Aorta (tissue), 5 donors: ENCODE measurements at places on chromosomes 7 and 10. TPM values are rescaled to one million over a fixed set of nuclear protein-coding genes. Genes with fewer than 3 reads are reported as not detected.

Gene REEP3
- total RNA-seq, result 57.7 TPM

DNA sequence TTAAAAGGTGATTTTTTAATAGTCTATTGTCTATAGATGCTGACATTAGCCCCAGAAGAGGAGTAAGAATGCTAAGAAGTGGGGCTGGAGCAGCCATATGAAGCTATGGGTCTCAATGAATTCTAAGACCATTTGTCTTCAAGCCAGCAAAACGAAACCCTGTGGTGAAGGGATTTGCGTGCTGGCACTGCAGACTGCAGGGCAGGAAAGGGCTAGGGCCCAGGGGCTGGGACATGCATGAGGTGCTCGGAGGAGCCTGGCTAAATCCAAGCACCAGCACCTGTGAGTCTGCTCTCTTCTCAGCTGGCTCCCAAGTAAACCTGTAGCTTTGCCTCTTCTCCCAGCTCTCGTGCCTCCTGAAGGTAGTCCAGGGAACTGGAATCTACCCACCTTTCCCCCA lies 1.3 kb upstream of the NDST2 start:
- H3K36me3 ChIP-seq, result peaks cover 8% of the 10 kb centered on the region
- DNase-seq, result no peak
- H3K4me1 ChIP-seq, result no peaks in the 10 kb centered on the region
- H3K27me3 ChIP-seq, result no peaks in the 10 kb centered on the region
- H3K4me3 ChIP-seq, result no peak overlapping the region
- no peak overlapping the region for H3K27ac ChIP-seq

DNA sequence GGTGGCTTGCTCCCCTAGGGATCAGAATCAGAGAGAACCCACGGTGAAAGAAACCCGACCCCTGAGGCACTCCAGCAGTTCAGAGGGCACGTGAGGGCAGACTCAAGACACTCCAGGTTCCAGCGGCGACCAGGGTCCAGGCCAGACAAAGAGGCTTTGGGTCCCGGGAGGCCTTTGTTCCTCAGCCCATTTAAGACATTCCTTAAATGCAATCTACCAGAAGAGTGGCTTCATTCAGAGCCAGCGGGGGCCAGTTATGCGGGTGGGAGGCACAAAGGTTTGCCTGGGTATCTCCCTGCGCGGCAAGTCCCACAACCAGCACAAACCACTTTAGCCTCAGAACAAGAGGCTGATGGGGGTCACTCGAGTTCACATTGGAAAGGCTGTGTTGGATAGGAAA lies 53.6 kb downstream of the AFAP1L2 start:
- no peaks in the 10 kb centered on the region for H3K4me1 ChIP-seq
- DNase-seq, result no peak

GRCh38 chr10:36606234-36606839 lies 519.1 kb upstream of the ANKRD30A start:
- no peak for DNase-seq
- H3K36me3 ChIP-seq, result no peaks in the 10 kb centered on the region
- no peaks in the 10 kb centered on the region for H3K4me1 ChIP-seq
- no peak overlapping the region for H3K27ac ChIP-seq

DNA sequence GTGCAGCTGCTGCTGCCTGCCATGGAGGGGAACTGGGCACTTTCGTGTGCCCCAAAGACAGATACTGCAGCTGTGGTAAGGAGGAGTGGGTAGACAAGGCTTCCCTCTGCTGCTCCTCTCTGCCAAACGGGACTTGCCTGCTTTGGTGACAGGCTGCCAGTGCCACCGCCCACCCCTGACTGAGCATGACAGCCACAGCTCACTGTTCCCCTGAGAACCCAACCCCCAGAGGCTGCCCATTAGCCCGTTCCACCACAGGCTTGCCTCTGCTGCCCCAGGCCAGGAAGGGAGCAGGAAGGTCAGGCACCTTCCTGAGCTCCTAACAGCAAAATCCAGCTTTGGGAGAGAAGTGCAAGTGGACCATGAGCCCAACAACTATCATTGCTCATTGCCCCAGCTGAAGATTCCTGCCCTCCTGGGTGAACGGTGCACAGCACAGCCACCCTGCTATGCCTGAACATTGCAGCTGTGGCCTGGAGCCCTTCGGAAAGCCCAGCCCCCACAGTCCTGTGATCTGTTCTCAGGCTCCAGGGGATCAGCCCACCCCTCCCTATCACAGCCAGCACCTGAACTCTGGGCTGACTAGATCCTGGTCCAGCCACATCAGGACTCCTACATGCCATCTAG lies 58.7 kb upstream of the ANTXRL start:
- no peaks in the 10 kb centered on the region for H3K4me1 ChIP-seq
- no peak overlapping the region for H3K4me3 ChIP-seq
- H3K27ac ChIP-seq, result no peak overlapping the region
- DNase-seq, result no peak

- no peak overlapping the region for H3K4me3 ChIP-seq
- no peak overlapping the region for H3K27ac ChIP-seq
- H3K4me1 ChIP-seq, result no peaks in the 10 kb centered on the region
- no peaks in the 10 kb centered on the region for H3K27me3 ChIP-seq
- no peaks in the 10 kb centered on the region for H3K36me3 ChIP-seq
These were observed 147.2 kb downstream of the JAZF1 start for GRCh38 chr7:28033386-28033785.

- H3K36me3 ChIP-seq, result no peaks in the 10 kb centered on the region
- H3K27ac ChIP-seq, result no peak overlapping the region
- H3K4me3 ChIP-seq, result no peak overlapping the region
- peaks cover 3% of the 10 kb centered on the region for H3K27me3 ChIP-seq
- DNase-seq, result no peak
These were observed 10.9 kb upstream of the NFE2L3 start for GRCh38 chr7:26141077-26141476.

Gene KLF14
- 0.12 TPM for total RNA-seq

DNA sequence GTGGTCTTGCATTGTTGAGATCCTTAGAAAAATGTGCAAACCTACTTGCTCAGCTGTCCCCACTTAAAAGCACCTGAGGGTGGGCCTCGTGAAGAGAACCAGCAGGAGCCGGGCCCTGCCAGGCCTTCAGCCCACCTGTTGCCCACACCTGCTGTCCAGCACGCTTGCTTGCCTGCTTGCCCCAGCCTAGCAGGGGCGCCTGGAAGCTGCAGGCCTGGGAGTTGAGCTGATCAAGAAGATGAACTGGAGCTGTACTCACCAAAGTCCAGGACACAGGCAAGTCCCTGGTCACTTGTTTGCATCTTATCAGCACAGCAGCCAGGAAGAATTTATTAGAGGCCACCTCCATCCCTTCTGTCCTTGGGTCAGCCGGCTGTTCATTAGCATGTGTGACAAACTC lies 23.2 kb downstream of the CYP26A1 start:
- H3K27me3 ChIP-seq, result no peaks in the 10 kb centered on the region
- no peak overlapping the region for H3K4me3 ChIP-seq
- H3K27ac ChIP-seq, result no peak overlapping the region

DNA sequence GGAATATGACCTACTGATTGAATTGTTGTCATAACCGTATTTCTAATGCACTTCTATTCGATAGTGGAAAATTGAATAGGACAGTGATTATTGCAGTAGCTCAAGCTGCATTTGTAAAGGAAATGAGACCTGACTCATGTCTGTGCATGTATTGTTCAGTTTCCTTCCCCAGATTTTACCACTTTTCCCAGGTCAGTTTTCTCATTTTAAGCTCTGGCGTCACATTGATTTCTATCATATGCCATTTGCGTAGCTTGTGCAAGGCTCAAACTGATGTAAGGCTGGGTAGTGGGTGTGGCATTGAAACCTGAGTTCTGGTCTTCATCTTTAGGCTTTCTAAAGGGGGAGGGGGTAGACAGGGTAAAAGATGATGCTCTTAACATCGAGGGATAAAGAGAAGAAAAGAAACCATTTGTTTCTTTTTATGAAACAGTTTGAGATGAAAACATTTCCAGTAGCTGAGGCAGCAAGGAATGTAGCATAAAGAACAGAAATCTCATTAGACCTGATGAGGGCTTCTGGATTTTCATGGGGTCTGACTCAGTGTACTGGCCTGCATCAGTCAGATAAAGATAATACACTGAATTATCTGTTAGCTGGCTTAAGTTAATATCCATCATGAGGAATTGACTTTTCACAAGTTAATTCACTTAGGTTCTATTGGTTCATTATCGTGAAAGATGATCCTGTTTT lies 182.3 kb upstream of the CDCA7L start:
- no peak for DNase-seq
- H3K4me3 ChIP-seq, result no peak overlapping the region
- no peak overlapping the region for H3K27ac ChIP-seq
- H3K27me3 ChIP-seq, result no peaks in the 10 kb centered on the region
- no peaks in the 10 kb centered on the region for H3K4me1 ChIP-seq

GRCh38 chr7:120684463-120684862 lies 173.5 kb downstream of the TSPAN12 start:
- no peak for DNase-seq
- H3K27ac ChIP-seq, result no peak overlapping the region
- H3K27me3 ChIP-seq, result no peaks in the 10 kb centered on the region
- H3K36me3 ChIP-seq, result no peaks in the 10 kb centered on the region
- H3K4me3 ChIP-seq, result no peak overlapping the region

Gene FBXL15
- total RNA-seq, result 8.7 TPM

Gene SUGCT
- total RNA-seq, result 37.9 TPM

Gene ABCB1
- total RNA-seq, result 2.3 TPM

GRCh38 chr7:151773797-151774196 lies 103.1 kb downstream of the PRKAG2 start:
- no peaks in the 10 kb centered on the region for H3K36me3 ChIP-seq
- no peak overlapping the region for H3K27ac ChIP-seq
- DNase-seq, result no peak
- H3K4me3 ChIP-seq, result no peak overlapping the region

GRCh38 chr10:120963594-120964220 lies 112.5 kb downstream of the WDR11 start:
- no peak for DNase-seq
- H3K27ac ChIP-seq, result no peak overlapping the region
- H3K36me3 ChIP-seq, result no peaks in the 10 kb centered on the region
- no peaks in the 10 kb centered on the region for H3K27me3 ChIP-seq
- H3K4me3 ChIP-seq, result no peak overlapping the region
- H3K4me1 ChIP-seq, result no peaks in the 10 kb centered on the region

Gene LEP
- 0.97 TPM for total RNA-seq

GRCh38 chr7:46859963-46860475 lies 721.9 kb downstream of the TNS3 start:
- H3K27me3 ChIP-seq, result no peaks in the 10 kb centered on the region
- no peak overlapping the region for H3K4me3 ChIP-seq
- no peak for DNase-seq
- H3K36me3 ChIP-seq, result no peaks in the 10 kb centered on the region

DNA sequence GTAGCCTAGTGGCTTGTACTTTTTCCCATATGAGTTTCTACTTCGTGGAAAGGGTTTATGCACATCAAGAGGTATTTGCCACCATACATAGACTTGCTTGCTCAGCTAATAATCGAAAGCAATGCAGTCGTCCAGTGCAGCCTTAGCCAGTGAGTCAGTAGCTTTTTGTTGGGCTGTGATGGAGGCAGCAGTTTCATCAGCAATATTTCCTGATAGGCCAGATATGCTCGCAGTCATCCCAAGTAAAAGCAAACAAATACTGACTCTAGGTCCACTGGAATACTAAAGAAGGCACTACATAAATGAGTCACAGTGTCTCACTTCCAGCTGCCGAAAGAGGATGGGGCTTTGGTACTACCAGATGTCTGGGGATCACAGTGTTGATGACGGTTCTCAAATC lies 2.1 kb upstream of the BNIP3 start:
- H3K27ac ChIP-seq, result no peak overlapping the region
- H3K36me3 ChIP-seq, result no peaks in the 10 kb centered on the region
- H3K4me1 ChIP-seq, result no peaks in the 10 kb centered on the region
- no peak overlapping the region for H3K4me3 ChIP-seq

- H3K27ac ChIP-seq, result no peak overlapping the region
- H3K4me3 ChIP-seq, result no peak overlapping the region
- no peaks in the 10 kb centered on the region for H3K36me3 ChIP-seq
- no peak for DNase-seq
- H3K27me3 ChIP-seq, result no peaks in the 10 kb centered on the region
These were observed 3.3 kb downstream of the TSGA13 start for GRCh38 chr7:130683026-130683425.

Gene IKZF1
- total RNA-seq, result 24.4 TPM

DNA sequence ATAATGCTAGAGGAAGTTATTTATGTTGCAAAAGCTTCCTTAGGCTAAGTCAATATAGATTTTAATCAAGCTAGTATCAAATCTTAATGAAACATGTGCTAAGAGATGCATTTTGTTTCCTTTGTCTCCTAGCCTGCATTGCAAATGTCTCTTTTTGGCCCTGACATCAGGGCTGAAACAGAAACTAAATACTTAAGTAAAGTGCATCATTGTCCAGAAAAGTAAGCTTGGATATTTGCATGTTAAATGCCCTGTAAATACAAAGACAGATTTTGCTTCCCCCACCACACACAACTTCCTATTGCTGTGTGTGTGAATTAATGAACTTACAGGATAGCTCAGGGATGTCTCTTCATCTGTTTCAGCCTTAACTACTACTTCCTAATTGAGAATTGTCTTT lies 10.0 kb upstream of the STAMBPL1 start:
- no peaks in the 10 kb centered on the region for H3K27me3 ChIP-seq
- DNase-seq, result no peak
- H3K4me1 ChIP-seq, result no peaks in the 10 kb centered on the region
- H3K4me3 ChIP-seq, result no peak overlapping the region

DNA sequence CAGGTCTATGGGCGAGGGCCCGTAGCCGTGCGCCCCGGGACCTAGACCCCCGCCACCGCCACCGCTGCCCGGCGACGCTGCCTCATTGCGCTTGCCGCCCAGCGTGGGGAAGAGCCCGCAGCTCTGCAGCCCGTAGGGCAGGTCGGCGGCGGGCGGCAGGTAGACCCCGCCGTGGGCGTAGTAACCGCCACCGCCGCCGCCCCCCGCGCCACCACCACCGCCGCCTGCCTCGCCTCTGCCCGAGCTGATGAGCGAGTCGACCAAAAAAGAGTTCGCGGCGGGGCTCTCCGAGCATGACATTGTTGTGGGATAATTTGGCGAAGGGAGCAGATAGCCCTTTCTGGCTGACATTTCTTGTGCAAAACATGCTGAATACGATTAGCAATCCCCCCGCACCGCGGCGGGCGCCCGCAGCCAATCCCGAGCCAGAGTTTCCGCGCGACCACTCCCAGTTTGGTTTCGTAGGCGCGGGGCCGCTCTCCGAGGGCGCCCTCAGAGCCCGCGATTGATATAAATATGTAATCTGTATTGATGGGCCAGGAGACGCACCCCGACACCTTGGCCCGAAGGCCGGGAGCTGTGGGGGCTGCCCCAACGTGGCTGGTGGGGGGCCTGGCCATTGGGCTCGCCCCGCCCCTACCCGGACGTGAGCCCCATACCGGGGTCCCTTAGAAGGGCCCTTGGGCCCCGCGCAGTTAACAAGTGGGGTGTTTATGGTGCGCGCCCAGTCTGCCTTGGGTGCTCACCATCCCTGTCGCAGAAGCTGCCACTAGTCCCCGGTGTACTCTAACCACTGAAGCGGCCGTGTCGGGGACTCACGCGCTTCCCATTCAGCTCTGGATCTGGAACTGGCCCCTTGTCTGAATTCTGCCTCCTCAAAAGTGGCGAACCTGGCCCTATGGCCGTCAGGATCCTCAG lies at the start of gene HOXA10:
HOXA10 (minus strand) TSS at position 365 of the 918 bp plus-strand sequence; CDS start at position 351, 14 bp downstream.
- no peaks in the 10 kb centered on the region for H3K36me3 ChIP-seq
- peak within 1 kb of the TSS; percentile 52 for H3K4me3 ChIP-seq
- no peaks in the 10 kb centered on the region for H3K4me1 ChIP-seq
- peak; percentile 55 for DNase-seq
- no peak within 1 kb of the TSS for H3K27ac ChIP-seq

- no peak overlapping the region for H3K4me3 ChIP-seq
- H3K36me3 ChIP-seq, result no peaks in the 10 kb centered on the region
- H3K27me3 ChIP-seq, result no peaks in the 10 kb centered on the region
- no peak for DNase-seq
These were observed 290.9 kb downstream of the PTPRN2 start for GRCh38 chr7:158296798-158297104.

Gene PRF1
- 6.1 TPM for total RNA-seq
